ENCODE measurements at places on chromosomes 12 and 14. TPM values are rescaled to one million over a fixed set of nuclear protein-coding genes. Genes with fewer than 3 reads are reported as not detected.

Gene AICDA
- not detected for total RNA-seq

Gene DIO2
- under 0.01 TPM for total RNA-seq

Gene SIX1
- 0.33 TPM for total RNA-seq

Gene KLHL33
- total RNA-seq = 0.26 TPM

Gene AMIGO2
- total RNA-seq = 4.0 TPM

Gene STRAP
- 28.5 TPM for total RNA-seq

Gene DAAM1
- 42.5 TPM for total RNA-seq

Gene KRT5
- total RNA-seq = 0.52 TPM

Gene BICDL1
- total RNA-seq = 6.2 TPM

Gene RTL1
- not detected for total RNA-seq

Gene GARIN6
- not detected for total RNA-seq

Gene HCAR3
- total RNA-seq = not detected

Gene IFNG-AS1
- total RNA-seq = not detected

Gene RD3L
- not detected for total RNA-seq

Gene ABHD12B
- total RNA-seq = not detected

Gene STAC3
- 2.0 TPM for total RNA-seq

Gene CMA1
- not detected for total RNA-seq

Gene KRT6A
- not detected for total RNA-seq

Gene USP5
- total RNA-seq = 60.6 TPM

Gene TAS2R50
- total RNA-seq = 3.3 TPM

Gene AMDHD1
- 4.6 TPM for total RNA-seq

Gene HOXC11
- not detected for total RNA-seq

Gene PFKM
- 14.3 TPM for total RNA-seq

Gene TSPAN19
- total RNA-seq = not detected

Gene IKZF4
- total RNA-seq = 7.6 TPM

Gene OAS1
- total RNA-seq = 4.3 TPM

Gene C12orf76
- 15.3 TPM for total RNA-seq

Gene SLC6A12
- total RNA-seq = 6.7 TPM

Gene TIMM9
- total RNA-seq = 11.5 TPM

Gene INSM2
- not detected for total RNA-seq

Gene ALDH2
- 57.3 TPM for total RNA-seq

Gene ADCY6
- 38.6 TPM for total RNA-seq

Gene LPAR5
- total RNA-seq = 0.66 TPM

Gene TMTC2
- 20.1 TPM for total RNA-seq

Gene BHLHE41
- total RNA-seq = 4.6 TPM
